ENCODE measurements at places on chromosomes 11 and 22.

DNA sequence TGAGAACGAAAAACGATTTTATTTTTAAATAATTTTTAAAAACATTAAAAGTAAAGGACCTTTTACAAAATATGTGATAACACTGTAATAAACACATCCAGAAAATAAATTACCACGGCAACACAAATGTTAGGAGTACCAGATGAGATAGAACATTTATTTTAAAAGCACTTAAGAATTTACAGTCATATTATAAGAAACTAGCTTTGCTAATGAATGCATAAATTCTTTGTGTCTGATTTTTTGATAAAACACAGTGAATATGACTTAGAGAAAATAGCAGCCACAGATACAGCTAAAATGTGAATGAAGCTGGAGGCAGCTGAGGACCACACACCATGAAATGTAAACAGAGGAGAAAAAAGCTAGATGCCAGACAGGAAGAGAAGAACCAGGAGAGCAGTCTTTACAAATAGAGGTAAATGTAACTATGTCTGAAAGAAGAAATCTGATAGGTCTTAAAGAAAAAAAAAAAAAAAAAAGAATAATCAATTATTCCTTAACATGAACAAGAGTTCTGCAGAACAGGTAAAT lies 14.6 kb downstream of the CCDC34 start:
- no peaks in the 10 kb centered on the region for H3K4me1 ChIP-seq
- H3K36me3 ChIP-seq: peaks cover 17% of the 10 kb centered on the region
- no peak overlapping the region for H3K4me3 ChIP-seq
- H3K27me3 ChIP-seq: no peaks in the 10 kb centered on the region

DNA sequence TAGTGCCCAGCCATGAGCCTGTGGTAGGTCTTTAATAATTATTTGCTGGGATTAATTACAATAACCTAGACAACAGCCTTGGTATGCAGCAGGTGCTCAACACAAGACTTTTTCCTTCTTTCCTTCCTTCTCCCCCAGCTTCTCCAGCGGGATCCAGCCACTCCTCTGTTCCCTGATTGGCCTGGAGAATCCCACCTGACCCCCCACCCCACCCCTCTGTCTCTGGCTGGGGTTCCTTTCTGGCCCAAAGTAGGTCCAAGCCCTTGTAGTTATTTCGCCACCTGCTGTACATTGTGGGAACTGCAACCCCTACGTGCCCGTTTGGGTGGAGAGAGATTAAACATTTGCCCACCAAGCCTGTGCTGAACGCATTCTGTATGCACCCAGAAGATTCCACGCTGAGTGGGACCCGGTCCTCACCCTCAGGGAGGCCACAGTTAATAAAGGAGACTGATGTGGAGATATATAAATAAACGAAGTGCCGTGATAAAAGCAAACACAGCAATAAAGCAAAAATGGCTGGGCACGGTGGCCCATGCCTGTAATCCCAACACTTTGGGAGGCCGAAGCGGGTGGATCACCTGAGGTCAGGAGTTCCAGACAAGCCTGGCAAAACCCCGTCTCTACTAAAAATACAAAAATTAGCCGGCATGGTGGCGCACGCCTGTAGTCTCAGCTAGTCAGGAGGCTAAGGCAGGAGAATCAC lies 32.1 kb upstream of the DGKZ start:
- H3K4me1 ChIP-seq: peaks cover 18% of the 10 kb centered on the region
- no peak overlapping the region for H3K27ac ChIP-seq
- H3K36me3 ChIP-seq: no peaks in the 10 kb centered on the region
- no peak overlapping the region for H3K4me3 ChIP-seq
- peaks cover 17% of the 10 kb centered on the region for H3K27me3 ChIP-seq
- DNase-seq: peak; percentile 56

DNA sequence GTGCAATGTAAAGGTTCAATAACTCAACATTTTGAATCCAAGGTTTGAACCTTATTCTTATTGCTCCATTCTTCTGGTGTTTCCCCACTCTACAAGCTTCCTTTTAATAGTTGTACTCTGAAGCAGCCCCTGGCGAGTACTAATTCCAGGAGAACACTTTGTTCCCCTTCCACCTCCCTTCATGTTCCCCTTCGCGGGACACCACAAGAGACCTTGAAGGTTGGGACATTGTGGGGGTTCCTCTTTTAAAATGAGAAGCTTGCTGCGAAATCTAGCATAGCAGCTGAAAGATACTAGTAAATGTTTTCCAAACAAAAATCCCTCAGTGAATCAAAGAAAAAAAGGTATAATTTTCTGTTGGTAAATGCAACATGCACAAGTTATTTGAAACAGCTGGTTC lies 626.3 kb upstream of the LRRC4C start:
- H3K4me3 ChIP-seq: no peak overlapping the region
- no peaks in the 10 kb centered on the region for H3K36me3 ChIP-seq
- no peak for DNase-seq
- H3K27me3 ChIP-seq: no peaks in the 10 kb centered on the region
- no peak overlapping the region for H3K27ac ChIP-seq

DNA sequence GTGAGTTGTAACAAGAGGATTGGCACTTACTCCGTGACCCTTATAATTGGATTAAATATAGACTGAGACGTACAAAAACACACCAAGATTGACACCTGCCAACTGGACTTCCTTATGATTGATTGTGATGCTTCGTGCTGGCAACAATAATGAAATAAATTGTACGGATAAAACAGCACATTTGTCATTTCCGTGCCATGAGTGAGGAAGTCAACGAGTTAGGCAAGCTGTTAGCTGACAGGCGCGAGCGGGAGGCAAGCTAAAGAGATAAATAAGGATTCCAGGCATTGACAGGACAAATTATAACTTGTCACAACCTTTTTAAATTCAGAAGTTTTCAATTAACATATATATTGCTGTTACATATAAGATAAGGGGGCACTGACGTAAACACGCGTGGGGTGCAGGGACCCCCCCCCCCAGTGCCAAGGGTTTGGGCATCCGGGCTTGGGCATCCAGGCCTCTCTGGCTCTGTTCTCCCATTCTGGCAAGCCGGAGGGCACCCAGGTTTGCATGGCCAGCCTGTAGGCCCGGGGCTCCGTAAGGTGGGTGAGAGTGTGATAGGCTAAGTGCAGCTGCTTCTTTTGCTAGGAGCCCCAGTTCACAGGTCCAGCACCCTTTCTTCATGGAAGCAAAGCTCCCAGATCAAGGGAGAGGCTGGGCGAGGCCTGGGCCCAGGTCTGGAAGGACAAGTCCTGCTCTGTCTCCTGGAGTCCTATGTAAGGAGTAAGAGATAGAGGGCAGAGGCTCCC lies 11.2 kb upstream of the PAX6 start:
- H3K36me3 ChIP-seq: peaks cover 7% of the 10 kb centered on the region
- H3K27ac ChIP-seq: peak overlapping the region; percentile 27
- H3K4me1 ChIP-seq: peaks cover 25% of the 10 kb centered on the region
- H3K27me3 ChIP-seq: peaks cover 87% of the 10 kb centered on the region
- no peak overlapping the region for H3K4me3 ChIP-seq

All from stimulated activated naive B cell treated with anti-CD40 and anti-IgM and Interleukin-4, amounts not matched to agents 10 μg/mL and 1 μg/mL and 100 μg/mL, for 72 hours (primary cell).